H1 (cell line): ENCODE measurements at places on chromosomes 3 and 15.

- peak; percentile 49 for DNase-seq
These were observed 2.3 kb downstream of the SETD5 start for GRCh38 chr3:9399746-9400145.

DNA sequence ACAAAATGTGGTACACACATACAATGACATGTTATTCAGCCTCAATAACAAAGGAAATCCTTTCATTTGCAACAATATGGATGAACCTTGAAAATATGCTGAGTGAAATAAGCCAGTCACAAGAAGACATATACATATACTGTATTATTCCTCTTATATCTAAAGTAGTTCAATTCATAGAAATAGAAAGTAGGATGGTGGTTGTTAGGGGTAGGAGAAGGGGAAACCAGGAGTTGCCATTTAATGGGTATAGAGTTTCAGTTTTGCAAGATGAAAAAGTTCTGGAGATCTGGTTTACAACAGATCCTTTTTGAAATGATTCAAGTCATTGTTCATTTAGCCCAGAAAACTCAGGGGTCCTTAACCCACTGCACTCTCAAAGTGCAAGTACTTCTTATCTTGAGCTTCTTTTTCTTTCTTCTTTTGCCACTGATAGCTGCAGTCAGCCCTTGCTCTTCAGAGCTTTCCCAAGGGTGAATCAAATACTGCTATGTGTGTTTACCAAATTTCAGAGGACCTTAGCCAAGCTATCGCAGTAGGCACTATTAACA, 208.0 kb upstream of the EOMES start:
- DNase-seq = no peak

GRCh38 chr15:65638109-65638508, 16.4 kb downstream of the SLC24A1 start:
- DNase-seq = no peak

- DNase-seq = no peak
These were observed 128.1 kb upstream of the GRM7 start for GRCh38 chr3:6732807-6733206.
